ENCODE measurements at places on chromosomes 12 and 14. TPM values are rescaled to one million over a fixed set of nuclear protein-coding genes. Genes with fewer than 3 reads are reported as not detected.
A peak's percentile ranks its signal among the peaks of the same experiment; 100 is the strongest.

Gene DPF3
- total RNA-seq, result 1.3 TPM

Gene PLA2G1B
- total RNA-seq, result not detected

Gene GOLGA3
- total RNA-seq, result 51.5 TPM

Gene GALNT8
- total RNA-seq, result 0.08 TPM

Gene RGS6
- 0.10 TPM for total RNA-seq

DNA sequence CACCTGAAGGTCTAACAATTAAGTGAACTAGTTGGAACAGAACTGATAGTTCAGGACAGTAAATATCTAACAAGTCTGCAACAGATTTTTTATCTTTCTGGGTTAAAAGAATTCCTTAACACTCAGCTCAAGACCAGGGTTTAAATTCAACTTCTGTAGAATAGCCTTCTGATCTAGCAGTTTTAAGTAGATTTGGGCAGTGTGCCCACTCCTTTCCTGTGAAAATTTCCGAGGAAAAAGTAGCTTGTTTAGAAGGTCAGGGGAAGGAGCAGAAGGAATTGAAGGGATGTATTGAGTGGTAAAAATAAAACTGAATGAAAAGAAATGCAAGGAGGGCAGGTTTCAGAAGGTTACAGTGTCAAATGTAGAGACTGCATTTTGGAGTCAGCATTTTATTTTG lies 45.8 kb downstream of the ATL1 start:
- no peak for DNase-seq
- H3K27ac ChIP-seq, result no peak overlapping the region
- peaks cover 5% of the 10 kb centered on the region for H3K4me1 ChIP-seq
- H3K27me3 ChIP-seq, result no peaks in the 10 kb centered on the region
- no peaks in the 10 kb centered on the region for H3K36me3 ChIP-seq

DNA sequence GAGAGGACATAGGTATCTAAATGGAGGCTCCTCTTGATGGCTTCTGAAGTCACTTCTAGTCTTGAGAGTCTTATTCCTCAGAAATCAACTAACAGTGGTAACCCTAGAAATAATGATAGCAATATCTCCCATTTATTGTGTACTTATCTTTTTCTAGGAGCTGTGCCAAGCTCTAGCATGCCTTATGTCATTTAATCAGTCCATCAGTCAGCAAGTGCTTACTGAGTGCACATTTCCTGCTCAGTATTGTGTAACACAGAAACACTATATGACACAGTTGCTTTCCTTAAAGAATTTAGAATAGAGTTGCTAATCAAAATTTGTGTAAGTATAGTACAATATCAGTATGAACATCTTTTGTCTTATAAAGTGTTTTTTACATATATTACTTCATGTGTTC lies 36.6 kb downstream of the KRT76 start:
- H3K27ac ChIP-seq, result no peak overlapping the region
- peaks cover 19% of the 10 kb centered on the region for H3K27me3 ChIP-seq
- no peak for DNase-seq

DNA sequence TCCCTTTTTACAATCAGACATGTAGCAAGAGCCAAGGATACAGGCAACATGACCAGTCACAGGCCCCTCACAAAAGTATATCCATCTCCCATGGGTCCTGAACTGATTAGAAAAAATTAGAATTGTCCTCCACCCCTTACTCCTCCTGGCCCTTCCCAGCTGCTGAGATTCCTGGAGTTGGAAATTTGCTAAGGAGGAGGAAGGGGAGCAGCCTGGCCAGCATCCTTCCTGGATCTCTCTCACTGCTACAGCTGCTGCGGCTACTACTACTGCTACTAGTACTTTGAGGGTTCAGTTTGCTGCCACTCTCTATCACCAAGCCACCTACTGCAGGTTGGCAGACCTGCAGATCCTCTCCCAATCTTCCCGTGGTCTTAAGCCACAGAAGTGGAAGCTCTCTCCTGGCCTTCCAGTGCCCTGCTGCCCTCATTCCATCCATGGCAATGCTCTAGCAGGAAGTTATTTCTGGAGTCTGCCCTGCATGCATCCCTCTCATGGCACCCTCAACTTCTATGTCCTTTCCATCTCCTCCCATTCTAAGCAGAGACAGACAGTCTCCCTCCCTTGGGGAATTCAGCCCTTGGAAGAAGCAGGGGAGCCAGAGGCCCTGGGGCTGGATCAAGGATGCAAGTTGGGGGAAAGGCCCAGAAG lies 1.0 kb downstream of the ITGA7 start:
- H3K36me3 ChIP-seq, result no peaks in the 10 kb centered on the region
- no peak for DNase-seq
- H3K27ac ChIP-seq, result no peak overlapping the region
- H3K4me3 ChIP-seq, result peak overlapping the region; percentile 73

DNA sequence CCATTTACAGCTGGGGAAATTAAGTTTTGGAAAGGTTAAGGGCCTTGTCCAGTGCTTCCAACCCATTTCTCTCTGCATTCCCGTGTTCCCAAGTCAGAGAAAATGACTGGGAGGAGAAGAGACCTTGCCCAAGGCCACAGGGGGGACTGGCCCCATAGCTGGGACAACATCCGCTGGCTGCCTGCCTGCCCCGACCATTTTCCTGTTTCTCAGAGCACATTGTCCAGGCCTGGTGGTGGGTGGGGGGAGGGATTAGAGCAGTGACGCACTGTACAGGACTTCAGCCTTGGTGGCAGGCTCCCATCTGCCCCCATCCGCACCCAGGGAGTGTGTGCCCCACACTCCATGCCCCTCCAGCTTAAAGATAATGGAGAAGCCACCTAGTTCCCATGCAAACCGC lies 27.7 kb downstream of the DIO3 start:
- no peak overlapping the region for H3K4me3 ChIP-seq
- H3K4me1 ChIP-seq, result no peaks in the 10 kb centered on the region
- no peak for DNase-seq
- no peak overlapping the region for H3K27ac ChIP-seq
- no peaks in the 10 kb centered on the region for H3K27me3 ChIP-seq
- no peaks in the 10 kb centered on the region for H3K36me3 ChIP-seq

DNA sequence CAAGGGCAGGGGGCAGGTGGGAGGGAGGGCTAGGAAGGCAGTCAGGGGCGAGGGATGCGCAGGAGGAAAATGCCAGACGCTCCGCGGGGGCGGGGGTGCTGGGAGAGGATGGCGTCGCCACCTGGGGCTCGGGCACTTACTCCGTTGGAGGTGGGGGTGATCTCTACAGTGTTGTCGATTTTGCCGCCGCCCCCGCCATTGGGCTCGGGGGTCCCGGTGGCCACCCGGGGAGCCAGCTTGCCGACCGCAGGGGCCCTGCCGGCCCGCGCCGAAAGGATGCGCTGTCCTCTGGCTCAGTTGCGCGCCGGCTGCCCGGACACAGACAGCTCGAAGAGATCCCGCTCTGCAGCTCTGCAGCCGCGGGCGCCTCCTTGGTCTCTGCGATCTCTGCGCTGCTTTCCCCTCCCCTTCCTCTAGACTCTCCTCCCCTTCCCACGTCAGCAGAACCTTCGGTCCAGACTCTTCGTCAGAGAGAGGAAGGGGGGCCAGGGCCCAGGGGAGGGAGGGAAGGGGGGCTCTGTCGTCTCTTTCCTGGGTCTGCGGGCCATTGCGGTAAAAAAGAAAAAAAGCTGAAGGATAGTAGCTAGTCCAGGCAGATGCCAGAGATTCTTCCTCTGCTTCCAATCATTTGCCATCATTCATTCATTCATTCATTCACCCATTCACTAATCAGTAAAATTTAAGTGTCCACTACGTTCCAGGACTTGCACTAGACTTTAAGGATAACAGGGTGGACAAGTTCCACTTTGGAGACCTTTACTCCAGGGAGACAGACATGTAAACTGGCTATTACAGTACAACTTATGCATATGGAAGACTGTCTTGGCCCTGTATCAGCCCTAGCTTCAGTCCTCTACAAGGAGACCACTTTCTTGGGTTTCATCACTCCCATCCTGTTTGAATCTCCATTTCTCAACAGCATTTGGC lies at the start of gene SLC22A17:
TSS of gene SLC22A17 (minus strand) at position 382 of the 927 bp plus-strand sequence.
- peaks cover 23% of the 10 kb centered on the region for H3K27me3 ChIP-seq
- H3K4me3 ChIP-seq, result peak within 1 kb of the TSS; percentile 73
- H3K36me3 ChIP-seq, result peaks cover 2% of the 10 kb centered on the region
- DNase-seq, result peak; percentile 49
- peaks cover 6% of the 10 kb centered on the region for H3K4me1 ChIP-seq
- no peak within 1 kb of the TSS for H3K27ac ChIP-seq

Gene BHLHE41
- not detected for total RNA-seq

Gene RASSF3
- 51.0 TPM for total RNA-seq

DNA sequence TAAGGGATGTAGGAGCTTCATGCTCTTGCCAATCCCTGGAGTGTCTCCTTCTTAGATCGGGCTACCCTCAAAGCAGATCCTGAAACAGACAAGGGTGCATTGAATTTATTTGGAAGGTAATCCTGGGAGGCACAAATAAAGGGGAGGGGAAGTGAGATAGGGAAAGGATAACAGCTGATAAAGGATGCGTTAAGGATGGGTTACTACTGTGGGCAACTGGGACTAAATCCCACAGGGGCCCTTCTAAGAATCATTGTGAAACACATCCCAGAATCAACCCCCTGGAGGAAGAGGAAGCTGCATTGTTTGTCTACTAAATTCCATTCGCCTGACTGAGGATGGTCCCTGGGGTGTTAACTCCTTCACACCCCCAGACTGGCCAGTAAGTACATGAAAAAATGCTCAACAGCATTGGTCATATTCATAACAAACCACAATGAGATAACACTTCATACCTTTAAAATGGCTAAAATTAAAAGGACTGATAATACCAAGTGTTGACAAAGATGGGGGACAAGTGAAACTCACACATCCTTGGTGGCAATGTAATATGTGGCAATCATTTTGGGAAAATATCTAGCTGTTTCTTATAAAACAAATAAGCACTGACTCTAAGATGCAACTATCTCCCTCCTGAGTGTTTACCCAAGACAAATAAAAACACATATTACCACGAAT lies 37.0 kb upstream of the CMKLR1 start:
- no peak for DNase-seq
- no peak overlapping the region for H3K4me3 ChIP-seq
- no peak overlapping the region for H3K27ac ChIP-seq

GRCh38 chr12:56947633-56948456 lies 9.6 kb downstream of the RDH16 start:
- H3K27ac ChIP-seq, result no peak overlapping the region
- H3K27me3 ChIP-seq, result peaks cover 4% of the 10 kb centered on the region
- DNase-seq, result no peak
- H3K4me1 ChIP-seq, result no peaks in the 10 kb centered on the region
- no peaks in the 10 kb centered on the region for H3K36me3 ChIP-seq

Gene AGAP2
- total RNA-seq, result 22.6 TPM

DNA sequence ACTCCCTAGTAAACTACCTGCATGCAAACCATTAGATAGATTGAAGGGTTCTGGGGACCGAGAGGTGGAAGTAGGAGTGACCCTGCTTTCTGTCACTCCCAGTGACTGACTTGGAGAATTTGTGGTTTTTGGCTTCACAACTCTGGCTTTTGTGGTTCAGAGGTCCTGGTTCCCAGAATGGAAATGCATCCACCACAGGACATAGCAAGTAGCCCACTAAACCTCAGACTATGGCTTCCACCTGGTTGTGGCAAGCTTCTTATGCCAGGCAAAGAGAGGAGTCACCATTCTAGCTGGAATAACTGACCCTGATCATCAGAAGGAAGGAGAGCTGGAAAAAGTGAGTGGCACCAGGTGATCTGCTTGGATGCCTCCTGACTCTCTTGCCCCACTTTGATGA lies 162.4 kb upstream of the TMEM260 start:
- H3K27me3 ChIP-seq, result peaks cover 5% of the 10 kb centered on the region
- no peak overlapping the region for H3K4me3 ChIP-seq
- peaks cover 6% of the 10 kb centered on the region for H3K4me1 ChIP-seq
- no peak overlapping the region for H3K27ac ChIP-seq

DNA sequence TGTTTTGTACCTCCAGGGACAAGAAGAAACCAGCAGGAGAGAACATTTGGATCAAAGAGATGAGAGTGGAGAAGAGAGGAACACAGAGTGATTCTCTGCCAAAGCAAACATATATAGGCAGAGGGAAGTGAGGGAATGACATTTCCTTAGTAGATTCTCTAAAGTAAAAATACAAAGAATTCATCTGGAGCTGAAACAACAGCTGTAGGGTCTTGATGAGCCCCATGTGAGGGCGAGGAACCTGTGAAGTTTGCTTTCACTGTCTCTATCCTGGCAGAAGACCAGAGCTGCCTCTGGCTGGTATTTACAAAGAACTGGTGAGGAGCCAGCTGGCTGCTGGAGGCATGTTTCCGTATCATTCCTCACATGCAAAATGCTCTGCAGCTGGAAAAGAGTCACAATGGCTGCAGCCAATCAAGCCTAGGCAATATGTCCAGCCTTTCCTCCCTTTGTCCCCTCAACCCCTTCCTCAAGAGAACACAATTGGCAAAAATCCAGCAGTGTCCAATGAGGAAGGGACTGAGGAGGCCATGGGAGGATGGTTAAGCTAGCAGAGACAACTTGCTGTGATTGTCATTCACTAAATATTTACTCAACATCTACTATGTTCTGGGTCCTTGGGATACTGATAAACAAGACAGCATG lies 122.5 kb downstream of the PHLDA1 start:
- H3K27ac ChIP-seq, result no peak overlapping the region
- peaks cover 3% of the 10 kb centered on the region for H3K36me3 ChIP-seq
- H3K4me3 ChIP-seq, result no peak overlapping the region
- H3K27me3 ChIP-seq, result peaks cover 7% of the 10 kb centered on the region

- no peaks in the 10 kb centered on the region for H3K27me3 ChIP-seq
- H3K4me3 ChIP-seq, result no peak overlapping the region
- no peaks in the 10 kb centered on the region for H3K36me3 ChIP-seq
- no peak overlapping the region for H3K27ac ChIP-seq
- DNase-seq, result no peak
- H3K4me1 ChIP-seq, result no peaks in the 10 kb centered on the region
These were observed 594.7 kb downstream of the SOX5 start for GRCh38 chr12:23354800-23355199.

Gene SNX6
- total RNA-seq, result 65.4 TPM

Gene DACT1
- 1.0 TPM for total RNA-seq

DNA sequence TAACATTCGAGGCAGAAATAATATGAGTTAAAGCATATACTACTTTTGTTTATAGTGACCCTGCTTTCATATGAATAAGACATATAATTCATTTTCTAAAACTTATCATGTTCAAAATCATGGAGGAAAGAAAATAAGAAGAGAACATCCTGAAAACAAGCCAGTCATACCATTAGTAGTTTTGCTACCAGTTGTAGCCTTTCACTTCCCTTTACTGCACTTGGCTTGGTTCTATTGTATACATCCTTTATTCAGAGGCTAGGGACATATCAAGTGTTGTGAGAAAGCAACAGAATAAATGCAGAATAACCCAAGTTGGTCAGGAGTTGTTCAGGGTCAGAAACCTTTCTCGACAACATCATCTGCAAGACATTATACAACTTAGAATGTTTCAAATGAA lies 598.7 kb downstream of the SOX5 start:
- no peaks in the 10 kb centered on the region for H3K27me3 ChIP-seq
- H3K27ac ChIP-seq, result no peak overlapping the region
- no peaks in the 10 kb centered on the region for H3K4me1 ChIP-seq
- DNase-seq, result no peak
- no peak overlapping the region for H3K4me3 ChIP-seq

All from activated naive CD8-positive, alpha-beta T cell treated with anti-CD3 and anti-CD28 coated beads for 36 hours (primary cell).